Chondrocyte (in vitro differentiated cells): ENCODE measurements at places on chromosomes 2 and 18.

DNA sequence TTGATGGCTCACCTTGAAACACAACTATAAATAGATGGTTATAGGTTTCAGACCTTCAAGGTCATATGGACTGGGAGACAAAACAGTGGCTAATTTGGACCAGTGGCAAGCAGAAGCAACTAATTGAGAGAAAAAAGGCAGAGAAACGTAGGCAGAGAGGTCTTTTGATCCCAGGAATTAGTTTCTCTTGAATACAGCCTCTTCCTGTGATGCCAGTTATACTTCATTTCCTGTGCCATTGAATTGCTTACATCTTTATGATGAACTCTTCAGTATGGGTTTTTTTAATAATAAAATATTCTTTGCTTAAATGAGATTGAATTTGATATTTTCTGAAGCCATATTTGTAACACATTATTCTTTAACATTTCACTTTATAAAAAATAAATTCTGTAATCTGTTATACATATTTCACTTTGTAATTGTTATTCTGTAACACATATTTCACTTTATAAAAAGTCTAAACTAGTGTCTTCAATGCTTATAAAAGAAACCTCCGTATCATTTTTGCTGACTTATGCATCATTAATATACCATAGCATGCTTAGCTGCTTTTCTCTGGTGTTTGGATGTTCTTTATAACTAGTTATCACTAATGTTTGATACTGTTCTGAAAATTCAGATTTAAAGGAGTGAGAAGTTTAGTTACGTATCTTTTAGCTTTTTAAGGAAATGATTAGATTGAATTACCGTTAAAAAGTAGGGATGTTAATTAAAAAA, 8.9 kb downstream of the VAPA start:
- no peak for DNase-seq

DNA sequence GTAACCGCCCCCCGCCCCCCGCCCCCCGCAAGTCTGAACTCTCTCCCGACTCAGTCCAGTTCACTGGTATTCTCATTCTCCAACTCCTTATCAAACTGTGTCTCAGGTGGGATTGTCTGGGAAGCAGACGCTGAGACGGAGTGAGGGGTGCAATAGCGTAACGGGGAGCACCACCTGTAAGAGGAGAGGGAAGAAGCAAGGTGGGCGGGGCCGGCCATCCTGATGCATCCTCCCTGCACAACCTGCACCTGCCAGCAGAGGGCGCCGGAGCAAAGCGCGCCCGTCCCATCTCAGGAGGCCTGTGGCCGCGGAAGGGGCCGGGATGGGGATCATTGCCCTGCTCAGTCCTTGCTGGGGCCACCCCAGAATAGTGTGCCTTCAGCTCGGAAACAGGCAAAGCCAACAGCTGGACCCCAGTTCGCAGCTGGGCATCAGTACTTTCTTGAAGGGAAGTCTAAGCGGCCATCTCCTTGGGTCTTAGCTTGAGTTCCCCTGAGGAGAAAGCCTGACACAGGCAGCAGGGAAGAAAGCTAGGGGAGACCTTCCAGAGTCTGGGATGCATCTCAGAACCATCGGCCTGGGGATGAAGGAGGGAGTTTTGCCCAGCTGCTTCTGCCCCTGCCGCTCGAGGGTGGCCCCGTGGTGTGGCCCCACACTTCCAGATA, 208.0 kb downstream of the TFCP2L1 start:
- no peak for DNase-seq

- DNase-seq, result no peak
These were observed 548.0 kb upstream of the SALL3 start for GRCh38 chr18:78431606-78432005.

DNA sequence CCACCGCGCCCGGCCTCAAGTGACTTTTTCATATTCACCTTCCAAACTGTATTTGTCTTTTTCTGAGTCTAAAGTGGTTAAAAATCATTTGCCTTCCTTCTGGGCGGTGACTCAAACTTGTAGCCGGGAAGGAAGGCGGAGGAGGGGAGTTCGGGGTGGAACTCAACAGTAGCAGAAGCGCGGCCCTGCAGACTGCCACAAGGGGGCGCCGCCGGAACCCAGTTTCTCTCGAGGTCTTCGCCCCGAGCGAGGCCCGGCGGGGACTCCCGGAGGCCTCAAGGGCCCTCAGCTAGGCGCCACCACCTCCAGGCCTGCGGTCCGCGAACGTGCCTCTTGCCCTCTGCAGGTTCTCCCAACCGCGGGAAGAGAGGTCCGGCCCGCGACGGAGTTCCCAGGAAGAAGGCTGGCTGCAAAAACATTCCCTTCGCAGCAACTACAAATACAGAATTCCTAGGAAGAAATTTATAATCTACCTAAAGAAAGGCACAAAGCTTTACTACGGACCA, 16.8 kb upstream of the ITM2C start:
- no peak for DNase-seq

GRCh38 chr18:8176109-8176508, 433.1 kb upstream of the RAB12 start:
- no peak for DNase-seq

GRCh38 chr2:207796585-207797350, 27.1 kb upstream of the FZD5 start:
- DNase-seq, result no peak

- DNase-seq, result no peak
These were observed 4.7 kb upstream of the LYG2 start for GRCh38 chr2:99260184-99260583.

DNA sequence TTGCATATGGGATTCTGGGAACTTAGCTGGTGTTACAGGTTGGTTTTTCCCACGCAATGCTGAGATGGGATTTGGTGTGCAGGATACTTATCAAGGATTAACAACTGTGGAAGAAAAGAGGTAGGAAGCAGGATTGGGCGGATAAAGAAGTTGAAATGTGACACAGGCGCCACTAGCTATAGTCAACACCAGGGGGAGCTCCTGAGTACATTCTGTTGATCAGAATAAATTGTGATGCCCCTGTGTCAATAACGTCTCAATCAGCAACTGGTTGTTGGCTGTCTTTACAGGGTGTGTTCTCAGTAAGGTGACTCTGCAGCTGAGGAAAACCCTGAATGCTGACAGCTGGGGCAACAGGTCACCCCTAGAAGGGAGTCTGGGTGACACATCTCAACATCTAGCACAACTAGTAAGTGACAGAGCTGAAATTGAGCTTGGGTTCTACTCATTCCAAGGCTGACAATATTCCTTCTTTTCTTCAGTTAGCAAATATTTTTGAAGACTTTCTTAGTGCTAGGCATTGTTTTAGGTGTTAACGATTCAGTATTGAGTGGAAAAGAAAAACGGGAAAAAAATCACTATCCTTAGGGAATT, 143.0 kb downstream of the ARL6IP6 start:
- no peak for DNase-seq

DNA sequence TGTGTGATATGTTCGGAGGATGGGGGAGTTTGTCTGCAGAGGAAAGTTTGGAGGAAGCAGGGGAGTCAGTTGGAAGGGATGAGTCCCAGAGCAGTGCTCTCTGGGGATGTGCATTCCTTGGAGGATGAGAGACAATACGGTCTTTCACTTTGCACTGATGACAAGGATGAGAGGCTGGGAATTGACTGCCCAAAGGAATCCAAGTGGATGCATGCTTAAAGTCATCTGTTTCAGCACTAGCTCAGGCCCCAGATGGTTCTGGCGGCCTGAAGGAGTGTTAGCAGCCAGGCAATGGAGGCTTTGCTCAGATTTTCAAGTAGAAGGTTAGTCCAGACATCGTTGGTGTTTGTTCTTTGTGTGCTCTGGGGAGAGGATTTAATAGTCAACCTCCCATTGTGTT, 100.2 kb downstream of the CRIM1 start:
- DNase-seq, result no peak

DNA sequence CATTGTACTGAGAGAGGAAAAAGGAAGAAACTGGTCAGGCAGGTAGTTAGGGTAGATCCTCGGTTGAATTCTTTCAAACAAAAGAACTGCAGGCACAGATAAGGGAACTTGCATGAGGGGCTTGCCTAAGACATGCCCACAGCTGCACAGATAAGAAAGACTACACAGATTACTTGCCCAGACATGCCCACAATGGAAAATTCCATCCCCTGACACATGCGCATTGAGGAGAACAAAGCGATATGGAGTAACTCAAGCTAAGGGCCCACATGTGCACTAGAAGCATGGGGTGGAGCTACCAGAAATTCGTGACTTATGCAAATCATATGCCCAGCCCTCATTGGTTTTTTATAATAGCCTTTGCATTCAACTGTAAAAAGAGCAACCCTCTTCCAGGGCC, 181.3 kb upstream of the ZNF521 start:
- no peak for DNase-seq

DNA sequence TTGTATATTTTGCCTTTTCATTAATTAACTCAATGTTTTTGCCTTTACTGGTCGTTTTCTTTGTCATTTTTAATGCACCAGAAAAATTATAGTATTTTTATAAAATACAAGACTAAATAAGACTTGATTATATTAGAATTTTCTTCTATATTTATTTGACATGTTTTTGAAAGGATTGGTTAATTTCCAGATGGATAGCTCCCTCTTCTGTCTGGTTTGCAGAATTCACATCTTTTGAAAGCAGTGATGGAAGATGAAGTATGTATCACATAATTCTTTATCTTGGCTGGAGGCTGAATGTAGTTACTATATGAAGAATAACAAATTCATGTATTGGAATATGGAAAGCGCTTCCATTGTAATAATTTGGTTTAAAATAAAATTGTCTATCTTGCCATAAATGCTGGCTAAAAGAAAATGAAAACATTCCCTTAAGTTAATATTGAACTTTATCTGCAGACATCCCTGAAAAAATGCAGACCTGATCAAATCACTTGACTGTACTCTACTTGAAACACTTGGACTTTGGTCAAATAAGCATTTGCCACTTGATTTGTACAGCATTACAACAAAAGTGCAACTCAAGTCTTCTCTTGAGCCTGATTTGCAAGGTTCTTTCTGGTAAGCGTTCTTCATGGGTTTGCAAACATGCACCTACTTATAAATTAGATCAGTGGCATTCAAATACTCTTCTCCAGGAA, 86.3 kb upstream of the EFEMP1 start:
- DNase-seq, result no peak

GRCh38 chr2:37671816-37672103, 318 bp upstream of the CDC42EP3 start:
- no peak for DNase-seq

- DNase-seq, result no peak
These were observed 24.1 kb downstream of the FAM228B start for GRCh38 chr2:24147364-24147763.

- DNase-seq, result no peak
These were observed 132.7 kb upstream of the HS6ST1 start for GRCh38 chr2:128451084-128452023.

DNA sequence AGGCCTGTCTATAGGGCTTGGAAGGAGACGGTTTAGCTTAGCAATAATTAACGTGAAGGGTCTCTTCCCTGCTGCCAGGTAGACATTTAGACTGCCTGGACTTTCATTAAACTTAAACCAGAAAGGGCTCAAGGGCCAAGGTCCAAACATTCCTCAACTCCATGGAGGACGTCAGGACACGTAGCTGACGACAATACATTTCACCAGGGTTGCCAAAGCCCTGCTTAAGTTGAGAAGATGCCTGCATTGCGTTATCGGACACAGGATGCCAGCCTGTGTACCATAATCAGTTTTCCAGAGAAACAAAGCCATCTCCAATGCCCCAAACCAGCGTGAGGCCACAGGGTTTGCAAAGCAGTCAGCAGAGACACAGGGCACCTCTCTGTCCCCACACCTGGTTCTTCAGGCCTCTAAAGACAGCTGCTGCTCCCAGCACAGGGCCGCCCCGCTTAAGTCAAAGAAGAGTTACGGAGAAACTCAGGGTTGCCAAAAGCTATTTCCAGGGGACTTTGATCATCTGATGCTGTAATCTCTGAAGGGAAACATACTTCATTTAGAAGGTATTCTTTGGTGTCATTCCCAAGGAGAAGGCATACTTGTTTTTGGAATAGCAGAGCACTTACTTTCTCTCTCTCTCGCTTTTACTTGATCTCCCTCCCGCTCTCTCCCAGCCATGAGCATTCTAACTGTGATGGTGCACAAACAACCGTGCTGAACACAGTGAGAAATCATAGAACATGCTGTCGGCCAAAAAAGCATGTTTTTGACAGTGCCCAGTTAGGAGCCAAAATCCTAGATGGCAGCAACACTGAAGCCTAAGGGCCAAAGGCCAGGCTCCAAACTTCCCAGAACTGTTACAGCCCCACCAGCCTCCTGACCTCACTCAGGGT, 46.0 kb downstream of the TTC32 start:
- DNase-seq, result no peak

DNA sequence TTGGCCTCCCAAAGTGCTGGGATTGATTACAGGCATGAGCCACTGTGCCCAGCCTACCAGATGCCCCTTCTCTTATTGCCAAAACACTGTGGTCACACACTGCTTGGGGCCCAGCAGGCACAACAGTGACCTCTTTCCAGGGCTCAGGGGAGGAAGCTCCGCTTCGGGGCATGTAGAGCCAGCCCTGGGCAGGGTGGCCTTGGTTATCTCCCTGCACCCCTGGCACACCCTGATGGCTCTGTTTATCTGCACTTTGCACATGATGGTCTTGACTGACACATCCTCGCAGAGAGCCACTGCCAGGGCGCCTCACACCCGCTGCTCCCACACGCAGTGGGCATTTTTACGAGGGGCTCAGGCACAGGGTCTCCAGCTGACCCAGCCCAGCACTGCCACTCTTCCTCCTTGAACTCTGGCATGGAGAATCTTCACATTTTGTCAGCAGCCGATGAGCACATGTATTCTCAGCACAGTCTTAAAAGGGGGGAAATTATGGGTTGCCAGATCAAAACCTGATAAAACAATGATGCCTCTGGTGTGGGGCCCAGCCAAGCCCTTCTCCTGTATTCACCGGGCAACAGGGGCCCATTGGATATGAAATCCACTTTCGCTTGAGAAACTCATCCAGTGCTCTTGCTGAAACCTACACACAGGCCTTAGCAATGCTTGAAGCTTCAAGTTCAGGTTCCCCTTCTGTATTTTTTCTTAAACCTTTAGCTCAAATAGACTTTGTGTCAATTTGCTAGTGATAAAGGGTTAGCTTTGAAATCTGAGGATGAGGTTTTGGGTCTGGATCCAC, 5.9 kb downstream of the GYPC start:
- DNase-seq, result no peak
